AG09309 (cell line): ENCODE measurements at places on chromosomes 12 and 14.

DNA sequence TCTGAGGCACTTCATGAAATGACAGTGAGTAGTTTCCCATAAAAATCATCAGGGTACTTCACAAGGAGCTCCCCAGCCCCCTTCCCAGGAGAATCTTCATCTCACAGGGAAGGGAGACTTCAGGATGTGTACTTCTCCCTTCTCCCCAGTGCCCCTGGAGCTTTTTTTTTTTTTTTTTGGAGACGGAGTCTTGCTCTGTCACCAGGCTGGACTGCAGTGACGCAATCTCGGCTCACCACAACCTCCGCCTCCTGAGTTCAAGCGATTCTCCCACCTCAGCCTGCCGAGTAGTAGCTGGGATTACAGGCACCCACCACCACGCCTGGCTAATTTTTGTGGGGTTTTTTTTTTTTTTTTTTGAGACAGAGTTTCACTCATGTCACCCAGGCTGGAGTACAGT, 10.4 kb downstream of the ITPK1 start:
- peak; percentile 39 for DNase-seq

- no peak for DNase-seq
These were observed 45.3 kb downstream of the SMUG1 start for GRCh38 chr12:54143412-54143986.

GRCh38 chr14:95620659-95621059, 65.6 kb upstream of the TCL1B start:
- DNase-seq, result no peak

- DNase-seq, result no peak
These were observed 34.6 kb upstream of the MEG3 start for GRCh38 chr14:100791348-100791735.

- DNase-seq, result no peak
These were observed 9.4 kb upstream of the SLC35F4 start for GRCh38 chr14:57875296-57875695.

DNA sequence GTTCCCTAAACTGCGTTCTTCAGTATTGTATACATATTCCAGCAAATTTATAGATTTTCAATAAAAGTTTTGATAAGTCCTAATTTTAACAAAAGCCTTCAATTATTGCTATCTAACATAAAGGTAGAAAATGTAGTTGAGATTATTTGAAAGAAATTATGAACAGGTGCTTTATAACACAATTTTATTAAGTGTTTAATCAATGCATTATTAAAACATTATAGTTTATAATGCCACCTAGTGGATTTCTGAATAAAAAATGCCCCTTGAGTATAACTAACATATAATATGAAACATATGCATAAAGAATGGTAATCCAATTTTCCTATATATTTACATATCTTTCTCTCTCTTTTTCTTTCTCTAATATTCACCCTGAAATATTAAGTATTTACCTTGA, 515.3 kb downstream of the SLC6A15 start:
- no peak for DNase-seq

GRCh38 chr12:132559652-132560363, 50.6 kb downstream of the LRCOL1 start:
- DNase-seq, result no peak

- no peak for DNase-seq
These were observed 9.6 kb upstream of the NPFF start for GRCh38 chr12:53516758-53517455.

DNA sequence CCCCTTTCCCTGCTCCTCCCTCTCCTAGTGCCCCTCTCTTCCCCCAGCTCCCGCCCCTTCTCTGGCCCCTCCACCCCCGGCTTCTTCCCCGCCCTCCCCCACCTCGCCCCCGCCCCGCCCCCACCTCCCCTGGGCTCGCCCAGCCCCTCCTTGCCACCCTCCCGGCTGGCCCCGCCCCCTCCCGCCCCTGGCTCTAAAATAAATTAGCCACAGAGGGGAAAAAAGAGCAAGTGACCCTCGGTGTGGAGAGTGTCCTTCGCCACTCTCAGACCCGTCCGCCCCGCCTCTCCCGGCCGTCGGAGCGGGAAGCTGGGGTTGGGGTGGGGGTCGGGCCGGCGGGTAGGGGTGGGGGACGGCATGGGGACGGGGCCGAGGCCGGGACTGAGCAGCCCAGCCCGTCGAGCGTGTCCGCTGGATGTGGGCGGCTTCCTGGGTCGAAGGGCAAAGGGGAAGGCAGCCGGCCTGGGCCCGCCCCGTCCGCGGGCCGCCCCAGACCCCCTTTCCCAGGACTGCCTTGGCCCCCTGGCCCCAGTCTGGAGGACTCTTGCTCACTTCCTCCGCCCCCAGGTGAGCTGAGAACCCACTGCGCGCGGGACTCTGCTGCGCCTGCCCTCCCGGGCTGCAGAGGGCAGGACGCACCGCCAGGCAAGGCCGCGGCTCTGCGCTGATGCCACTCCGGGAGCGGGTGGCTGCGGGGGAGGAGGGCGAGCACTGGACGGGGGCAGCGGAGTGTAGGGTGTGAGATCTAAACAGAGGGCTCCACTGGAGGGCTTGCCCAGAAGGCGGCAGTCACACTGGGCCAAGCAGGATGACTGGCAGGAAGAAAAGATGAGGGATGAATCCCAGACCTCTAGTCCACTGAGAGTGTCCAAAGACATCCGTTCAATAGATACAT, 570 bp upstream of the FIGNL2 start:
- no peak for DNase-seq

DNA sequence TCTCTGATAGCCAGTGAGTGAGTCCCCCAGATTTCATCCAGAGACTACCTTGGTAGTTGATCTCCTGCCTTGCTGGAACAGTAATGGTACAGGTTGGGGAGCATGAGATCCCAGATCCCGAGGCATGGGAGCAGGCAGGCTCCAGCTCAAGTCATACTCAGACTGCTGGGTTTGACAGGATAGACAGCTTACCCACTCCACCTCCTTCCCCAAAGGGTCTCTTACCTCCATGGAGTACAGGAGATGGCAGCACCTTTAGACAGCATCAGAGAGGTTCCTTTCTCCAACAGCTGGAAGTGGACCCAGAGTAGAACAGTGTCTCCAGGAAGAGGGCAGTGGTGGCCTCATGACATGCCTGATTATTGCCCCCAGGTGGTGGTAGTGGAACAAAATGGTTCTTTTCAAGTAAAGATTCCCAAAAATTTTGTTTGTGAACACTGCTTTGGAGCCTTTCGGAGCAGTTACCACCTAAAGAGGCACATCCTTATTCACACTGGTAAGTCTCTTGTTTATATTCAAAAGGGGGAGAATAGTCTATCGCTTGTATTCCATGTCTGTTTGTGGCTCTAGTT, 4.9 kb upstream of the CSAD start:
- DNase-seq, result no peak

DNA sequence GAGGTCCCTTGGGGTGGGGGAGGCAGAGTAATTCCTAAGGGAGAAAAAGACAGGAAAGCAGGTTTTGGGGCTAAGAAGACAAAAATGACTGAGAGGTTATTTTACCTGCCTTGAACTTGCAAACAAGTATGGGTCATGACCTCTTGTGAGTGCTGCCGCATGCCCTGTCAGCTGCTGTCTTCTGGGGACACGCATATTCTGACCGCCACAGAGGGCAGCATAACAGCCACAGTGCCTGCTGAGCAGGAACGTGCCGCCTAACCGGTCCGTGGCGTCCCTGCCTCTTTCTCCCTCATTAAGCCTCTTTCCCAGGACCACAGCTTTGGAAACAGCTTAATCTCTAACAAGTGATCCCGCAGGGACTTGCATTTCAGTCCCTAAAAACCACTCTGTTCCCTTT, 51.3 kb upstream of the KCNA1 start:
- no peak for DNase-seq

- DNase-seq, result no peak
These were observed 4.9 kb downstream of the OR10P1 start for GRCh38 chr12:55641595-55641994.

GRCh38 chr12:4320497-4320852, 538 bp upstream of the TIGAR start:
- no peak for DNase-seq

DNA sequence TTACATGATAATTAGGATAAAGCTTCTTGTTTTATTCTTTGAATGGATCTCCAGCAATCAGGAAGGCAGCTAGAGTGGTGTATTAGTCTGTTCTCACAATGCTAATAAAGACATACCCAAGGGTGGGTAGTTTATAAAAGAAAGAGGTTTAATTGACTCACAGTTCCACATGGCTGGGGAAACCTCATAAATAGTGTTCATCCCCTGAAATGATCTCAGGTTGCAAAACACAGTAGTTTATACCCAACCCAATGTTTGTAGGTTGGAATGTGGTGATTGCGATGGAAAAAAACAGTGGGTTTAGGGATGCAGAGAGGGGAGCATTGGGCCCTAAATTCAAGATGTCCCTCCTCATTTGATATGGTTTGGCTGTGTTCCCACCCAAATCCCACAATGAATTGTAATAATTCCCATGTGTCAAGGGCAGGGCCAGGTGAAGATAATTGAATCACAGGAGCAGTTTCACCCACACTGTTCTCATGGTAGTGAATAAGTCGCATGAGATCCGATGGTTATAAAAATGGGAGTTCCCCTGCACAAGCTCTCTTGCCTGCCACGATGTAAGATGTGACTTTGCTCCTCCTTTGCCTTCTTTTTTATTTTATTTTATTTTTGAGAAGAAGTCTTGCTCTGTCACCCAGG, 11.5 kb downstream of the MUCL1 start:
- DNase-seq, result no peak

- no peak for DNase-seq
These were observed 322.1 kb downstream of the RGS6 start for GRCh38 chr14:72254202-72254936.

DNA sequence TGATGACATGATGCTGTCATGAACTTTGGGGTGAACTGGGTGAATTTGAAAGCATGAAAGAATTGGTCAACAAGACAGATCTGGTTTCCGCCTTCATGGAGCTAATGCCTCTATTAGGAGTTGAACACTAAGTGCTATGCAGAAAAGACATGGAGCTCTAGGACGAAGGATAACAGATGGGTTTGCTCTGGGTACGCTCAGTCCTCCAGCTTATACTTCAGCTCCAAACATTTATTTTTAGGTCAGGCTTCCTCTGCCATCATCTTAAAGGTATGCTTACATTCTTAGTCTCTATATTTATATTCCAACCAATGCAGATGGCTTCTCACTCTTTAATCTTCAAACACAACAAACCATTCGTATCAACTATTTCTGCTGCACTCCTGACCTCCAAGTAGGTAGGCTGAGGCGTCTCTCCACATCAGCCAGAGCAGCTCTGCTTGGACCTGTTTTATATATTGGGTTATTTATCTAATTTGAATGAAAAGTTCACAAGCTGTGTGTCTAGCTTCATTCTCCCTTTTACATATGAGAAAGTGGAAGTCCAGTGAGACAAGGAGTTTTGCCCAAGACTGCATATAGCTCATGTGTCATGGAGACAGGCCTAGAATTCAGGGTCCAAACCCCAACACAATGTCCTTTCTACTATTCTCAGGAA, 226.3 kb downstream of the SPTSSA start:
- DNase-seq, result no peak

DNA sequence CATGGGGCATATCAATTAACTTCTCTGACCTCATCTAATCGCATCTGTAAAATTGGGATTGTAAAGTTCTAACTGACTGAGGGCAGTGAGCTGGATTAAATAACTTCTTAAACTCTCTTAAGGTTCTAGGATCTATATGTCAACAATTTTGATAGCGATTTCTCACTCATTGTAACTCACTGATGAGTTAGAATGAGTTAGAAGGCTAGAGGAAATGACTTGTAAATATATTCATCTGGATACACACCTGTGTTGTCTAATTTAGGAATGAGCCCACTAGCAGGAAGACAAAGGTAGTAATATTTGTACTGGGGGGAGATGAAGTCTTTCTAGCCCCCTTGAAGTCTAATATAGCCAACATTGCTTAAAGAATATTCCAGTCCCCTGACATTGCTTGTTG, 46.3 kb upstream of the CERS5 start:
- DNase-seq, result no peak

GRCh38 chr14:66572826-66573225, 64.9 kb downstream of the GPHN start:
- no peak for DNase-seq
